Caco-2 (cell line): ENCODE measurements at places on chromosomes 12 and 14.

DNA sequence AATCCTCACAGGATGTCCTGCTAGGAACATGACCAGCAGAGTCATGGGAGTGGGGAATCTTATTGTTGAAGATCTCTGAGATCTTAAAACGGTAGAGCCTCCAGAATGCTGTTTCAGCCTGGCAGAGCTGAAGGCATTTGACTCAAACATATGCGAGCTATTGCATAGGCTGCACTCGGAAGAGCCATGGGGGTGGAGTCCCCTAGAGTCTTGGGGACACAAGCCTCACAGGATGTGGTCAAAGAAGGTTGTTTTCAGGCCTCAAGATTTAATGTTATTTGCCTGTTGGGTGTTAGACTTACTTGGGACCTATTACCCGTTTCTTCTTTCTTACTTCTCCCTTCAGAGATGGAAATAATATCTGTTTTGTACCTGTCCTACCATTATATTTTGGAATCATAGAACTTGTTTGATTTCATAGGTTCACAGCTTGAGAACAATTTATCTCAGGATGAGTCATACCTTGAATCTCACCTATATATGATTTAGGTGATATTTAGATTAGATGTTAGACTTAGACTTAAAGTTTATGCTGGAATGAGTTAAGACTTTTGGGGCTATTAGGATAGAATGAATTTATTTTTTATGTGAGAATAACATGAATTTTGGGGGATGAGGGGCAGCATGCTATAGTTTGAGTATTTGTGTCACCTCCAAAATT, 172.2 kb upstream of the ATP2B1 start:
- no peak for DNase-seq

GRCh38 chr14:60196291-60196690, 31.1 kb upstream of the DHRS7 start:
- no peak for DNase-seq

- DNase-seq = no peak
These were observed 16.7 kb downstream of the HMGA2 start for GRCh38 chr12:65840793-65841670.

- no peak for DNase-seq
These were observed 34.2 kb upstream of the PLXNC1 start for GRCh38 chr12:94114166-94114565.

DNA sequence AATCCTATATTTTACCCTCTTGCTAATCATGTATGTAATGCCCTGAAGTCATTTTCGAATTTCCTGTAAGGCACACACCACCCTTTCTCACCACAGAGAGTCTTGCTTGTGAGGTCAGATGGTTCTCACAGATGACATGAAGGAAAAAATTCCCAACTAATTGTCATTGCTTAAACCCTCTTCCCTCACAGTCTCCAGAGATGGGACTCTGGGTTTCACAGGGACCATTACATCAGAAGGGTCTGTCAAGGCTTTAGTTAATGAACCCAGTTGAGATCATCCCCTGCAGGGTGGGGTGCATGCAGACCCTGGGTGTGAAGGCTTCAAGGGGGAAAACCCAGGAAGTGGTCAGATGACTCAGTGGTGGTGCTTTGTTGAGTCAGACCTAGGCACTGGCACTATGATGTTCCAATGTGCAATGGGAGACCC, 229.6 kb downstream of the BCAT1 start:
- DNase-seq = no peak
